Stimulated activated CD4-positive, alpha-beta T cell treated with anti-CD3 and anti-CD28 coated beads, Interleukin-1b, Interleukin-23, amount 100 ng/mL, for 1 hour (primary cell): ENCODE measurements at places on chromosomes 2 and 18.

DNA sequence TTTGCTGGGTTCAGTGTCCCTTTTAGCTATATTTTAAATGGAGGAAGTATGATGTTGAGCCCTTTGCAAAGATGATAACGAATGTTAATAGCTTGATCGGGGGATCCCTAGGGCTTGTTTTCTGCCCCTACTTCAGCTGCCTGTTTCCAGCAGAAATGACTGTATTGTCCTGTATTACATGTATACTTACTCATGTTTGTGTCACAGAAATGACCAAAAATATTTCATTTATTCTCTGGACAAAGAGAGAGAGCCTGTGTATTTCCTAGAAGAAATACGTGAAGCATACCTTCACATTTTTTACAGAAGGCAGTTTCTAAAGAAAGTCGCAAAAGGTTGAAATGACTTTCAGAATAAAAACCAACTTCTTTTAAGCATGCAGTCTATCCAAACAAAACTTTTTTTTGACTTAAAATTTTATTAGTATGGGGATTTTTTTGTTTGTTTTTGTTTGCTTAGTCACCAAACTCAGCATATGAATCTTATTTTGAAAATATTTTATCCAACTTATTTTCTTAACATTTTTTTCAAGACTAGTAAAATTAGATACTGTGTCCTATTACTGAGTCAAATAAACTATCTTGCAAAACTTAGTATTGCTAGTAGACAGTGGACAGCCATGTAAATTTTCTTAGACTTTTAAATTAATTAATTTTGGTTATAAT, 68.9 kb downstream of the PTRHD1 start:
- DNase-seq, result no peak

GRCh38 chr2:166060191-166060590, 67.6 kb downstream of the SCN1A start:
- DNase-seq, result no peak

DNA sequence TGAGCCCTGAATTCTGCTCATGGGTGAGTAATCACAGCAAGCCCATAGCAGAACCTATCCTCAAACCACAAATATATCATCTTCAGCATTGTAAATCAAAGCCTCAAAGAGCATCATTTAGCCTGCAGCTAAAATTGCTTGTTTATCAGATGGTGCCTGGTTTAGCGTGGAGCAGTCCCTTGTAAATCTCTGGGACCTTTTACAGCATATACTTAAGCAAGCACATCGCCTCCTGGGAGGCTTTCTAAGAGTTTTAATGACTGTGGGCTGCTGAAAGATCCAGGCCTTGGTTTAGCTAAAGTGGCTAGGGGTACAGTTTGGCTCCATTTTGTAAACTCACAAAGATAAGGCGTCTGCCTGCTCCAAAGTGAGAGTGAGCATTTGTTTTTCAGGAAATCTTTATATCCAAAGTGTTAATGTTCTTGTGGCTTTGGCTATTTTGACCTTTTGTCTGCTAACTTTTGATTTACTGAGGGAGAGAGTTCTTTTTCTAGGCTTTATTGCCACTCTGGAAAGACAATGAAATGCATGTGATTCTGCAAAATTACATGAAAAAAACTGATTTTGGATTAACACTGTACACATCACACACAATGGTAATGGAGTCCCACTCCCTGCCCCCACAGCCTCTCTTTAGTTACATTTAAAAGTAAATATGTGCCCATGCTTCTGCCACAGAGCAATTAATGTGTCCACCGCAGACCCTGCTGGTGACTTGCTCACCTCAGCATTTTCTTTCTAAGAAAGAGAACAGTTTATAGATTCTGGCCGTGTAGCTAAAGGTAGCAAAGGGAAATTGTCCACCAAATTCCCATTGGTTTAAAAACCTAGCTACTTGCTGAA, 194.8 kb downstream of the LNPK start:
- no peak for DNase-seq

GRCh38 chr2:230772156-230772555, 59.5 kb downstream of the CAB39 start:
- DNase-seq, result no peak

DNA sequence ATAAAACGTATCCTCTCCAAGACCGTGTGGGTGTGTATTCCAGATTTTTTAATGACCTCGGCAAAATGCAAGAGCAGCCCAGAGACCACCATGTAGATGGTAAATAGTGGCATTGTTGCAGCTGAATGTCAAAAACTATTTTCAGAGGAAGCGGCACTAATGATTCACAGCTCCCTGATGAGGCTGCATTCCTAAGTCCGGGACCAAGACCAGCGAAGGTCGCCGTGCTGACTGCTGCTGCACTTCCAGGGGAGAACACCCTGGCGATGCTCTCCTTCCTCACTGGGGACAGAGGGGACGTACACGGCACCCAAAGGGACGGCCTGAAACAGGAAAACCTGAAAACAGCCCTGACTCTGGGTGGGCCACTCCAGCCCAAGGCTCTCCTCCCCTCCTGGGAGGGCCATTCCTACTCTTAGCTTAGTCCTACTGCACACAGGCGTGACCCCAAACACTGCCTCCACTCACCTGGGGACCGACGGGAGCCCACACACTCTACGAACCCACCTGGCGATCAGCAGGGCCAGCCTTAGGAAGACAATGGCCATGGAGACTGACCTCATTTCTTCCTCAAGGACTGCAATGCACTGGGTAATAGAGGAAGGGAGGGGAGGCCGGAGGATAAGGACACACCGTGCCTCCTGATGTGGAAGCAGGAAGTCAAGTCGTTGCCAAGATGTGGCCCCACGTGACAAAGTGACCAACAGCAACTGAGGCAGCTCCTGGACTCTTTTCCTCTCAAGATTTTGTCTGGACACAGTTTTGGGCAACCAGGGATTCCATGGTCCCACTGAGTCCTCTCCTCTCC, 82.8 kb downstream of the ZNF516 start:
- DNase-seq, result no peak

GRCh38 chr18:3466872-3467271, 16.9 kb downstream of the TGIF1 start:
- no peak for DNase-seq

GRCh38 chr2:27315122-27315521, 6.9 kb upstream of the UCN start:
- no peak for DNase-seq

- DNase-seq, result no peak
Observed at GRCh38 chr2:41381701-41382100, 666.1 kb upstream of the PKDCC start.

- no peak for DNase-seq
Observed at GRCh38 chr2:104109356-104109755, 744.6 kb upstream of the POU3F3 start.

DNA sequence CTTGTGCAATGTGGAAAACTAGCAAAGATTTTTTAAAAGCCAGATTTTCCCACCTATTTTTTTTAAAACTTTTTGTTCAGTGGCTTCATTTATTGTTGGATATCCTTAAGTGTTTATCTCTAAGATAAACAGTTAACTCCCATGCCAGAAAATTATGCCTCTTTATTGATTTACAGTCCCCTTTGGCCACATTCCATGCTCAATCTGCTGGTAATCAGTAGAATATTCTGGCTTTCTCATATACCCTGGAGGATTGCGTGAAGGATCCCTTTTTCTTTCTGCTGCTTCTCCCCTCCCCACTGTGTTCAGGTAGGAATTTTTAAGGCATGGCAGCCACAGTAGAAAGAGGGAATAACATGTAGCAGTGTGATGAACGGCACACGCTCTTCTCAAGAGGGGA, 2.6 kb downstream of the GRHL1 start:
- DNase-seq, result no peak

- no peak for DNase-seq
Observed at GRCh38 chr2:101724125-101724474, 26.6 kb downstream of the MAP4K4 start.

DNA sequence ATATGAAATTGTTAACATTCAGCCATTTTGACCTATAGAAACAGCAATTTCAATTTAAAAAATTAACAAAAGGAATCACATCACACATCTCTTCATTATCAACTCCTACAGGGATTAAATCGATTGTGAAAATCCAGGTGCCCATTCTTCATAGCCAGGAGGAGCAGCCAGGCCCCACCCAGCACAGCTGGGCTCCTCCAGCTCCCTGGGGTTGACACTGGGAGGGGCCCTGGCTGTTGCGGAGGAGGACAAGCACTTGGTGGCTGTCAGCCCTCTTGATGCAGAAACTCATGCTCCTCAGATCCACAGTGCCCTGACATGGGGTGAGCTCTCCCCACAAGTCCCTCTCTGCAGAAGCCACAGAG, 99.8 kb downstream of the FAM210A start:
- no peak for DNase-seq

- no peak for DNase-seq
Observed at GRCh38 chr18:59605633-59606192, 91.5 kb downstream of the CCBE1 start.

GRCh38 chr2:238085899-238086298, 14.2 kb upstream of the ESPNL start:
- no peak for DNase-seq

DNA sequence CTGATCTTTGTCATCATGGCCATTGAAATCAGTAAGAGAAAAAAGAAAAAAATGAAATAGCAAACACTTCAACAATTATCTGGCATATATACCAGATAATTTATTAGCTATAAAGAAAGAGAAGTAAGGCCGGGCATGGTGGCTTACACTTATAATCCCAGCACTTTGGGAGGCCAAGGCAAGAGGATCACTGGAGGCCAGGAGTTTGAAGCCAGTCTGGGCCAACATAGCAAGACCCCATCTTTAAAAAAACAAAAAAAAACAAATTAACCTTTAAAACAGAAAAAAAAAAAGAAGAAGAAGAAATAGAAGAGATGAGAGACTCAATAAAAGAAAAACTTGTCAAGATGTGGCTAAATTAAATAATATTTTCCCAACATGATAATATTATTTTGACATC, 61.6 kb upstream of the TGIF1 start:
- no peak for DNase-seq

GRCh38 chr2:145460112-145460511, 940.2 kb upstream of the ZEB2 start:
- no peak for DNase-seq

DNA sequence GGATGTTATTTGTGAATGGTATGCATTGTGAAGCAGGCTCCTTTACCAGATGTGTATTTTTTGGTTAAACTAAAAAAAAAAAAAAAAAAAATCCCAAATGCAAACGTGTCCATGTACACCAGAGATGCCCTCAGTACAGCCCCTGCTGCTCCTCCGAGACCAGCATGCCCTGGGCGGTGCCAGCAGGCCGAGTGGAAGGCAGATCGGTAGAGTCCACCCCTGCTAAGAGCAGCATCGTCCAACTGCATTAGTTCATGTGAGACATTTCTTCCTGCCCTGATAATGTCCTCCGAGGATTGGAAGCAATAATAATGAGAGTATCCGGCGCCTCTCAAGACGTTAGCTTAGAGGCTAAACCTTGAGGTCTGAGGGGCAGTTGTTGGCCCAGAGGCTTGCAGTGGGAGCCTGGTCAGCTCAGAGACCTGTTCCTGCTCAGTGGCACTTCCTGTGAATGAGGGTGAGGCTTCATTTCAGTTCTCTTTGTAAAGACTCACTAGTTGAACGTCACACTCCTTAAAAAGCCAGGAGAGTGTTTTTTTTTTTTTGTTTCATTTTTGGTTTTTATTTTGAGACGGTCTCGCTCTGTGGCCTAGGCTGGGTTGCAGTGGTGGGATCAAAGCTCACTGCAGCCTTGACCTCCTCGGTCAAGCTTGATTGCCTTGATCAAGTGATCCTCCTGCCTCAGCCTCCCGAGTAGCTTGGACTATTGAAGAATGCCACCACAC, 5.6 kb downstream of the SLC66A3 start:
- no peak for DNase-seq

DNA sequence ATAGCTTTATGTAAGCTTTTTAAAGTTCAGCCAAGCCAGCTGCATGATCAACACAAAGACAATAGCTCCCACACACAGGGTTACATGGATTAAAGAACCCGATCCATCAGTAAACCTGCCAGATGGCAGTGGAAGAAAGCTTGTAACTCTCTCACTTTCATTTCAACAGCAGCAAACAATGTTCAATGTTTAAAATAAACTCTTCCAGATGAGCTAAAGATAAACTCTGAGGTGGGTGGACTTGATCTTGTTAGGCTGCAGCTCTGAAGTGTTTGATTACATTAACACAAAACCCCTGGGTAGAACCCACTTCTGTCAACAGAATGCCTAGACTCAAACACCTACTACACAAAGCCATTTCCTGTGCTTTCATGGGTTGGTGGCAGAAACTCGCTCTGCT, 13.9 kb downstream of the RDH14 start:
- DNase-seq, result no peak

DNA sequence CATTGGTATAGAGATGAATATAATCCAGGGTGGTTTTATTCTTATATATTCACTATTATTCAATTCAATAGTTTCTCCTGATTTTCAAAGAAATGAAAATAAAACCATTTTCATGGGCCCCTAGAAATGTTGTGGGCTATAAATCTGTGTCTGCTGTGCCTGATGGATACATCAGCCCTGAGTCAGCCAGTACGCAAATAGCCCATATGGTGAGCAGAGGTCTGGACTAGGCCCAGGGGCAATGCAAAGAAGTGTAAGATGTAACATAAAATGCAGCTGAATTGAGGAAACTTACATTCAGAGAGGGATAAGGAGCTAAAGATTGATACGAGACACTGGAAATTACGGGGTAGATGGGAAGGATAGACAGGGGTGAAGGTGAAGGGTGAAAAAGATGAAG, 122.5 kb downstream of the MAIP1 start:
- DNase-seq, result no peak

DNA sequence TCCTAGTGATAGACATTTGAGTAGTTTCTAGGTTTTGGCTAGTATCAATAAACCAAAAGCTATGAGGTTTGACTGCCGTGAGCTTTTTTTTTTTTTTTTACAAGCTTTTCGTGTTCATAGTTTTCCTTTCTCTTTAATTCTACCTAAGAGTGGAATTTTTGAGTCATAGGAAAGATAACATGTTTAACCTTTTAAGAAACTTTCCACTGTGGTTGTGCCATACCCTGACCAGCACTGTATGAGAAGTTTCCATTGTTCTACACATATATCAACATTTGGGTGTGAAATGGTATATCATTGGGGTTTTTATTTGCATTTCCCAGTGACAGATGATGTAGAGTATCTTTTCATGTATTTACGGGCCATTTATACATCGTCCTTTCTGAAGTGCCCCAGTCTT, 31.7 kb downstream of the UBE2F start:
- DNase-seq, result no peak

GRCh38 chr2:113672326-113672932, 45.4 kb downstream of the RABL2A start:
- no peak for DNase-seq

DNA sequence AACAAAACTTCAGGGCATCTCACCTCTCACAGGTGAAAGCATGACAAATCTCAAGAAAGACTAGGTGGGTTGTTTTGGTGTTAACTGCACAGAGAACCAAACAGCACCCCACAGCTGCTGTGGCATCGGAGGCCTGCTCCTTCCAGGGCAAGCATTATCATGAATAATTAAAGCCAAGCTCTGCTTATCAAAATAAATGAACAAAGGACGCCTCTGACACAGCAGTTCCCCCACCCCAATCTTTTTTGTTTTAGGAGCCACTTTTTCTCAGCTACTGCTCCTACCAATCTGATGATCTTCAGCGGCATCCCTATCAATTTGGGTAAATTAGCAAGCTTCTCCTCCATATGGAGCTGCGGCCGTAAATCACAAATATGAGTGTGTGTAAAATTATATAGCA, 58.6 kb downstream of the KLF7 start:
- no peak for DNase-seq
